ENCODE measurements at places on chromosomes 2 and 18. TPM values are rescaled to one million over a fixed set of nuclear protein-coding genes. Genes with fewer than 3 reads are reported as not detected.
A peak's percentile ranks its signal among the peaks of the same experiment; 100 is the strongest.

DNA sequence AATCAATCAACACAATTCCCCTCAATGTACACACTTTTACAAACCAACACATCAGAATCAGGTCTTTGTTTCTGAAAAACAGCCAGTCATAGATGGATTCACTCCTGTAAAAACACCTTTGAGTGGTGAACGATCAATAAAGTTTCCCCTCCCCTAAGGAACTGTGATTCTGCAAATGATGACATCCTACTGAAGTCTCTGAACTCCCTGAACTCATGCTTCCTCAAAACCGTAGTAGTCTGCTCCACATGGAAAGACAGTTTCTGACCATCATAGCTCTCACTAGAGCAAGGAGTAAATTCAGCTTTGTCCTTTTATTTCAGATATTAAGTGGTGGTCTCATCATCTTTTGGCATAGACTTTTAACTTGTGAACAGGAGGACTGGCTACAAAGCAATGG is 43.5 kb upstream of the ACTR3 start:
- no peak for DNase-seq

DNA sequence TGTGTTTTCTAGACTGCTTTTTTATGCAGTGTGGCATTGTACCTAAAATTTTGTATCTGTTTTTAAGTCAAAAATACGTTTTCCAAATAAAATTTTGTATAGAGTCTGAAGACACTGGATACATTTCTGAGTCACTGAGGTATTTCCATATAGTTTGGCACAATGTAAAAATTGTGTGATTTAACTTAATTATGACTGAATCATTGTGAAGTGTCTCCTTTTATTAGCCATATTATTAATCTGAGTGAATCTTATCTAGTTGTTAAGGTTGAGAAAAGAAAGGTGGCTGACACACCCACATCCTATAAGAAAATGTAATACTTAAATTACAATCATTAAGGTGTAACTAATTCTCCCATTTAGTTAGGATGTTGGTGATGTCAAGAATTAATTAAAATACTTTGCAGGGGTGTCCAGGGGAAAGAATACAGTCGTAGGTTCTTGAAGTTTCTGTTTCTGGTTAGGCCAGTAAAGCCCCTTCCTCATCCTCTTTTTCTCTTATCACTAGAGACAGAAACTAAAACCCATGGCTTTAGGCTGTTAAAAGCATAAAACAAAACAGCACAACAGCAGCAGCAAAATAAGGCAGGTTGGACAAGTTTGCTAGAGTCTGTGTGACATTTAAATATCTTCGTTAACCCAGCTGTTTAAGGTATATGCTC is 71.6 kb downstream of the UBE2E3 start:
- no peak for DNase-seq

DNA sequence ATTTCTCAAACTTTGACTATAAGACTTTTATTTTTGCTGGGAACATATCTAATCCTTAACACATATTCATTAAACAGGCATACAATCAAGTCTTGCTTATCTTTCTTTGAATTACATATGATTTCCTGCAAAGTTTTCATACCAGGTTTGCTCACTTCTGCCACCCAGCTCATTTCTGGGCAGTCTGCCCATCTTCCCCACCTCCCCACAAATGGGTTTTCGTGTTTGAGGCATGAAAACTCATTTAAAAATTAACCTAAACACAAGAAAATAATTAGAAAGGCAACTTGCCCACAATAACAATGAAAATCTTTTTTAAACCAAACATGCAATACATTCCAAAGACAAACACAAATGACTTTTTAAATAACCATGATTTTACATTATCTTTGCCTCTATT is 3.4 kb downstream of the CHST9 start:
- no peak for DNase-seq

DNA sequence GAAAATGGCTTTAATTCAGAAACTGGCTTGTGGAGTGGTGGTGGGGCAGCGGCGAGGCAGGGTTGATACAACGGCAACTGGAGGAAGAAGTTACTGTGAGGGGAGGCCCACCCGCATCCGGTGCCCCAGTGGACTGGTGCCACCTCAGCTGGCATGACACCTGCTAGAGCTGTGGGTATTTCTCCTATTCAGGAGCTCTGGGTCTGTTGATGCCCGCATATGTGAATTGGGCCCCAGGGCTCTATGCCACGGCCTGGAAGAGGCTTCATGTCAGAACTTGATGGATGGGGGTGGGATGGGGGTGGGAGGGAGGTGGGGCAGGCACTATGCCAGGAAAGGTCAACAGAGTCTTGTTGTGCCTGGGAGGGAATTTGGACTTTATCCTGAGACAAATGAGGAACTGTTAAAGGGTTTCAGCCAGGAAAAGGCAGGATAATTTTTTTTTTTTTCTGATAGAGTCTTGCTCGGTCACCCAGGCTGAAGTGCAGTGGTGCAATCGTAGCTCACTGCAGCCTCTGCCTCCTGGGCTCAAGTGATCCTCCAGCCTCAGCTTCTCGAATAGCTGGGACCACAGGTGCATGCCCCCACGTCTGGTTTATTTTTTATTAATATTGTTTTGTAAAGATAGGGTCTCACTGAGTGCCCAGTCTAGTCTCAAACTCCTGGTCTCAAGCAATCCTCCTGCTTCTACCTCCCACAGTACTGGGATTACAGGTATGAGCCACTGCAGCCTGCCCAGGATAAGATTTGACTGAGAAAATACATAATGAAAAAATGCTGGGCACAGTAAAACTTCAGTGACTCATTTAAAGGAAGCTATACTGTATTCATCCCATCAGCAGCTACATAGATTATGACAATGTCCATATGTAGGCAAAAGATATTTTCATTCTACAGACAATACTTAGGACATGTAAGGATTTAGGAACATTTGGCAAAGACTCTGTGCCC is 52.6 kb downstream of the SH2D6 start:
- no peak for DNase-seq

DNA sequence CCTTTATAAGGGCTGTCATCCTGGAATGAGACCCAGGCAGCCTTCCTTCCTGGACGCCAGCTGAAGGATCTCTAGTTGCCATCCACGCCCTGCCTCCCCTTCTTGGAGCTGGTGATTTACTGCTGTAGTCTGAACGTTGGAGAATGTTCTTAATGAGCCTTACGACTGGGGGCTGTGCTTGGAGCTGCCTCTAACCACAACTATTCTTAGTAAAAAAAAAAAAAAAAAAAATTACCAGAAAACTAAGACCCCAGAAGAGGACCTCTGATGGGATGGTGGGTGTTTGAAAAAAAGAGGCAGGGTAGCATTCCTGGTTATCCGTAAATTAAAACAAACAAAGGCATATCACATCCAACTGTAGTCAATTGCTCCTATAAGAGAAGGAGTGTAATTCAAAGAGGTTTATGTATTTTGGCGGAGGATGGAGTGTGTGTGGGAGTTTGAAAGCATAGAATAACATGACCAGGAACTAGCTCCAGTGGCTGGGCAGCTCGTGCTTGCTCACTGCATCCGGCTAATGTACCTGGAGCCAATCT is 105.4 kb downstream of the QPCT start:
- no peak for DNase-seq

- no peak for DNase-seq
Observed at GRCh38 chr2:221680548-221680947, 108.4 kb upstream of the EPHA4 start.

DNA sequence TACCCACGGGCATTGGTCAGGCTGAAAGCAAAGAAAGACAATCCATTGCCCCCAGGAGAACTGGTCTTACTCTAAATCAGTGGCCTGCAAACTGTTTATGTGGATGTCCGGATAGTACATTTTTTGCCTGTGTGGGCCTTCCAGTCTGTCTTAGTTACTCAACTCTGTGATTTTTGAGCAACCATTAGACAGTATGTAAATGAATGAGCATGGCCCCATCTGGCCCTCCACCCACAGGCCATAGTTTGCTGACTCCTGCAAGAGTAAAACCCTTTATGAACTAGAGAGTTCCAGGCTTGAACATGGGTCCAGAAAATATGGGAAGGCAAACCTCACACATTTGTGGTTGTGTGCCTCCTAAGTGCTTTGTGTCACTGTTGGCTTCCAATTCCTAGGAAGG is 55.7 kb upstream of the CYP1B1 start:
- DNase-seq, result no peak

DNA sequence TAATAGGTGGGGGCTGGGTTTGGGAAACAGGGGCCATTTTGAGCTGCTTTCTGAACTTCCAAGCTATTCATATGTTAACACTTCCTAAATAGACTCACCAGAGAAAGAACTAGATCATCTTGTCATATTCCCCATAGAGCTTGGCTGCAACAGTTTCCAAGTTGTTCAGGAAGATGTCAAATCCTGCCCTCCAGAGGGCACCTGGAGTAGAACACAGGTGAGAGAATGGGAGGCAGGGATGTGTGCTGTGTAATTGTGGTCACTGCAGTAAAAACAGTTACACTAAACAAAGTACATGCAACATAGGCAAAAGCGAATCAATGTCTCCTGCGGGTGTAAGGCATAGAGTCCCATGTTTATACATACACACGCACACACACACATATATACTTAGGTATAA is 34.5 kb upstream of the LRRC30 start:
- no peak for DNase-seq

DNA sequence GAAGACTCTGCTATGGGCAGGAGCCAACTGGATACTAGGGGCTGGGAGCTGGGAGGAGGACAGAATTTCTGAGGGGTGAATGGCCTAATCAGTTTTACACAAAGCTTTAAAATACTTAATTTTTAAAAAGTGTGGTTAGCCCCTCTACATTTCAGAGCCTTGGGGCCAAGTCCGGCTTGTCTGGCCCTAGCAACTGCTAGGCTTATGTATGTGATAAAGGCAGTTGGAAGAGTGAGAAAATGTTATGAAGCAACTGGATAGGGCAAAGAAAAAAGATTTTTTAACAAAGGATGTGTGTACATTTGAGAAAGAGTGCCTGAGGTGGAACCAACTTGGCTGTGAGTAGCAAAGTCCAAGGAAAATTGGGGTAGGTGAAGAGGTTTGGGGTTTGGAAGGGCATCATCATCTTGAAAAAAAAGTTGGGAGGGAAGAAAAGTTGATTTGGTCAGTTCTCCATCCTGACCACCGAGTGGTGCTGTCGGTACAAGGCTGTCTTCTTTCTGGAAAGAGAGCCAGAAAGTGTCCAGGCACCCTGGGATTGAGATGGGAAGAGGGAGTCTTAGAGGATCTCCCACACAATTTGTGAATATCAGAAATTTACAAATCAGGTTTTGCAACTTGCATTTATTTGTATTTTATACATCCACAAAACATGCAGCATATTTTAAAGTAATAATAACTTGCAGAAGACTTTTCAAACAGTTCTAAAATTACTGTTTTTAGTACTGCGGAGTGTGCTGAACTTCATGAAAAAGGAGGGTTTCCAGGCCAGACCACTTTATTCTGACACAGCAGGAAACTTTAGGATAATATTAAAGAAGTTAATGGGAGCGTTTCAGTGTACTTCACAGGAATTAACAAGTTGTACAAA is 10.5 kb upstream of the CDK15 start:
- DNase-seq, result peak; percentile 4

DNA sequence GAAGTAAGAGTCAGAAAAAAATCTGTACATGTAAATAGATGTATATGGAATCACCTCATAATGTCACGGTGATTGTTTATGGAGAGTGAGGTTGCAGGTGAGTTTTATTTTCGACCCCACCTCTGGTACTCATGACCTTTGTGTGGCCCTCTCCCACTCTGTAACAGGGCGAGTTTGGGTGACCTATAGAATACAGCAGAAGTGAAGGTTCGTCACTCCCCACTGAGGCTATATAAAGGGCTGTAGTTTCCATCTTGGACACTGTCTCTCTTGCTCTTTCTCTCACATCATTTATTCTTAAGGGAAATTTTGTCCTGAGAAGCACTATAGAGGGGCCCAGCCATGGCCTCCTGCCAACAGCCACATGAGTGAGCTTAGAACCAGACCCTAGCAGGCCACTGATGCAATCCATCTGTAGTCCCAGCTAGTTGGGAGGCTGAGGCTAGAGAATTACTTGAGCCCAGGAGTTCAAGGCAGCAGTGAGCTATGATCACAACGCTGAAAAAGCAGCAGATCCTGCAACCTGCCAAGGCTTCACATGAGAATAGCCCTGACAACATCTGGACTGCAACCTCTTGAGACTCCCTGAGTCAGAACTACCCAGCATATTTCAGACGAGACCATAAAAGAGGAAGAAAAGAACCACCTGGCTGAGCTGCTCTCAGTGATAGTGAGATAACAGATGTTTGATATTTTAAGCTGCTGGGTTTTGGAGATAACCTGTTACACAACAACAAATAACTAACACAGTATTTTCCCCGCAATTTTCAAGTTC is 74.3 kb upstream of the SLC1A4 start:
- no peak for DNase-seq

- DNase-seq, result no peak
Observed at GRCh38 chr18:904218-905090, at the start of gene ADCYAP1. Gene ADCYAP1 (plus strand): TSS chr18:904871. CDS start chr18:905387, 516 bp downstream.

GRCh38 chr2:237889016-237889415 is 29.6 kb downstream of the RAMP1 start:
- DNase-seq, result no peak

- DNase-seq, result no peak
Observed at GRCh38 chr2:234535464-234535863, 38.6 kb upstream of the ARL4C start.

- DNase-seq, result no peak
Observed at GRCh38 chr18:28903306-28903705, 726.4 kb upstream of the CDH2 start.

The IL36G gene
- polyA plus RNA-seq, result not detected

The ASB18 gene
- 4.2 TPM for polyA plus RNA-seq

The MERTK gene
- 3.0 TPM for polyA plus RNA-seq

The MRPL19 gene
- polyA plus RNA-seq, result 21.9 TPM

The CRACDL gene
- polyA plus RNA-seq, result 3.1 TPM

The SCYGR4 gene
- not detected for polyA plus RNA-seq

The KCNK3 gene
- 3.3 TPM for polyA plus RNA-seq

The CHMP3 gene
- 31.3 TPM for polyA plus RNA-seq

The RBKS gene
- 4.6 TPM for polyA plus RNA-seq

The TTN gene
- polyA plus RNA-seq, result 862 TPM

The PLEK gene
- polyA plus RNA-seq, result 3.3 TPM

The KCTD1 gene
- 8.9 TPM for polyA plus RNA-seq

The COL3A1 gene
- 173 TPM for polyA plus RNA-seq

The SCN3A gene
- 0.35 TPM for polyA plus RNA-seq

Measured in heart right ventricle (tissue), 16 donors.